ENCODE measurements at places on chromosomes 12 and 14.

GRCh38 chr12:103819892-103820291, 21.1 kb downstream of the NT5DC3 start:
- no peak for DNase-seq

GRCh38 chr14:58702441-58703160, 64.8 kb downstream of the DACT1 start:
- no peak for DNase-seq

DNA sequence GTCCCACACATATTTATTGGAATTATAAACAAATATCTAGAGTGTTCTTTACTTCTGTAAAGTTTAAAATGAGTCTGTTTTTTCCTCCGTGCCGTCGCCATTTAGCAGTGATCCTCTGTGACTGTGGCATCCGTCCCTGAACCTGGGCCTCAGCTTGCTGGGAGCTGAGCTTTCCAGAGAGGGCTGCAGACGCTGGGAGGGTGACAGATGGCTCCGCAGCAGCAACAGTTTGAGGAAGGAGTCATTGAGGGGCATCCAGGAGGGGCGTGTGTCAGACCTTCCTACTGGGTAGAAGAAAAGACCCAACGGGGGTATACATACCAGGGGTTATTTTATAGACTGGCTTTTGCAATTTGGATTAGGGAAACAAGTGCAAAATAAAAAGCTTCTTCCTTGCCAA, 47.9 kb downstream of the NEUROD4 start:
- DNase-seq: no peak

DNA sequence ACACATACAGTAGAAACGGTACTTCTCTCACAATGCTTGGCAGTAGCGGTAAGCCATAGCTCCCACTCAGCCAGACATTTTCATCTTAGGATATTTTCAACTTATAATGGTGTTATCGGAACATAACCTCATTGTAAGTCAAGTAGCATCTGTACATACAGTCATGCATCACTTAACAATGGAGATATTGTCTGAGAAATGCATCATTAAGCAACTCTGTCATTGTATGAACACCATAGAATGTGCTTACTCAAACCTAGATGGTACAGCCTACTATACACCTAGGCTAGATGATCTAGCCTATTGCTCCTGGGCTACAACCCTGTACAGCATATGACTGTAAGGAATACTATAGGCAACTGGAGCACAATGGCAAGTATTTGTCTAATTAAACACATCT, 40.8 kb downstream of the RPS6KA5 start:
- DNase-seq: no peak

GRCh38 chr14:67168110-67168441, 21.2 kb upstream of the GARIN2 start:
- DNase-seq: no peak

DNA sequence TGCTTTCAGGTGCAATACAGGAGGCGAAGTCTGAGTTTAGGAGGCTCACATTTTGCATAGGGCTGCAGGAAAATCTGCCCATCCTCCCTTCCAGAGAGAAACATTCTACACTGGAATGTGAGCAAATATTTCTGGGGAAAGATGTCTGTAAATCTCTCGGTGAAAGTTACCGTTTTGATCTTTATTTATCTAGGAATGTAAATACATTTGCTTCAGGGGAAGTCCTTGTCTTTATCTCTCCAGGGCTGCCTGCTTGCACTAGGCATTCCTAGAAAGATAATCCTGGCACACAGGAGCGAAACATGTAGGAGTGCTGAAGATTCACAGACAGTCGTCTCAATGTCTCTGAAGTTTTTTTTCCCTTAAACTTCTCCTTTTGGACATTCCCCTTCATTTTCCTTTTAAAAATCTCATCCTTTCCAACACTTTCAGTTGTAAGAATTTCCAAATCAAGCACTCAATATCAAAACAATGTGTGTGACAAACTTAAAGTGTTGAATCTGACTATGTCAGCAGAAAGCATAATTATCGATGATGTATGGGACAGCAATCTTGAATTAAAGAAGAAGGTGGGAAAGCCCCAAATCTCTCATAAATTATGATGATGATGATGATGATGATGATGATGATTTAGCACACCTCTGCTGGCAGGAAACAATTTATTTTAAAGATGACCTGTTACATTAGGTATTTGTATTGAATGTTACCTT, 113.4 kb upstream of the RESF1 start:
- DNase-seq: peak; percentile 76

GRCh38 chr12:124916374-124917134, 2.1 kb upstream of the UBC start:
- peak; percentile 79 for DNase-seq

DNA sequence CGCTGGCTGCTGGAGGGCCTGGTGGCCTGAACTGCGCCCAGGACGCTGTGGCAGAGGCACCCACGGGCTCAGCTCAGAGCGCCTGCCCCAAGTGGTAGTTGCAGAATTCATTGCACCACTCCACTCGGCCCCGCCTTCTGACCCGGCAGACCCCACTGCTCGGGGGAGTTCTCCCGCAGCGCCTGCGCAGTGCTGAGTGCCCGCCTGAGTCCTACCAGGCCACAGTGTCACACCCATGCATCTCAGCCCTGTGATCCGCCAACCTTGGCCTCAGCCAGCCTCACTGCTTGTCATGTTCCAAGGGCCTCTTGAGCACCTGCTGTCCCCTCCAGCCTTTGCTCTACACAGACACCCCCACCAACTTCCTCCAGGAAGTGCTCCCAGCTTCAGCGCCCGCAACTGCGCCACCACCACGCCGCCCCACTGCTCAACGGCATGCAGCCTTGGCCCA, 12.2 kb downstream of the DEGS2 start:
- DNase-seq: no peak

- DNase-seq: no peak
Measured at GRCh38 chr12:52633383-52633782, 15.0 kb upstream of the KRT73 start.

DNA sequence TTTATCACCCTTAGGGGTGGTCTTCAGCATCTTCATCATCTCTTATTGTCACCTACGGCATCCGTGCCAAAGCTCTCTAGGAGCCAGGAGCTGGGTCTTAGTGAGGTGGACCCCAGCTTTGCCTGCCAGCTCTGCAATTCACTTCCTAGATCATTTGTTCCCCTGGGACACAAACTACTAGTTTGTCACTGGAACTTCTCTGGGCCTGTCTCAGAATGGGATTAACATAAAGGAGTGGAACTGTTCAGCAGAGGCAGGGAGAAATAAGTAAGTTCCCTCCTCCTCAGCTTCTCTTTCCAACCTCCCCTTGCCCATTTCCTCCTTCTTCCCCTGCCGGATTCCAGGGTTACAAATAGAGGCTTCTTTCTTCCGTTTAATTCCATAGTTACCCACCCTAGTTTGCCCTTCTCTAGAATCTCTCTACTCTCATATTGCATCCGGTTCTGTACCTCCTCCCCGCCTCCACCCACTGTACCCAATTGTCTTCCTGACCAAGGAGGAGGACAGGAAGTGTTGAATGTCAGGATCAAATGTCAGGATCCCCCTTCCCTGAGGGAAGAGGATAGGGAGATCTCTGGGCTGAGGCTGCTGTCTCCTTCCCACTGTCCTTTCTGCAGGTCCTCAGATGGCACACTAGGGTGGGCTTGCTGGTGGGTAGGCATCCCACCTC, 25.0 kb downstream of the LARP4 start:
- DNase-seq: no peak

GRCh38 chr14:104966261-104966865, 11.8 kb downstream of the AHNAK2 start:
- DNase-seq: no peak

- no peak for DNase-seq
Measured at GRCh38 chr12:116710370-116711150, 27.3 kb downstream of the SPRING1 start.

GRCh38 chr12:131902332-131903241, 8.2 kb downstream of the ULK1 start:
- no peak for DNase-seq

DNA sequence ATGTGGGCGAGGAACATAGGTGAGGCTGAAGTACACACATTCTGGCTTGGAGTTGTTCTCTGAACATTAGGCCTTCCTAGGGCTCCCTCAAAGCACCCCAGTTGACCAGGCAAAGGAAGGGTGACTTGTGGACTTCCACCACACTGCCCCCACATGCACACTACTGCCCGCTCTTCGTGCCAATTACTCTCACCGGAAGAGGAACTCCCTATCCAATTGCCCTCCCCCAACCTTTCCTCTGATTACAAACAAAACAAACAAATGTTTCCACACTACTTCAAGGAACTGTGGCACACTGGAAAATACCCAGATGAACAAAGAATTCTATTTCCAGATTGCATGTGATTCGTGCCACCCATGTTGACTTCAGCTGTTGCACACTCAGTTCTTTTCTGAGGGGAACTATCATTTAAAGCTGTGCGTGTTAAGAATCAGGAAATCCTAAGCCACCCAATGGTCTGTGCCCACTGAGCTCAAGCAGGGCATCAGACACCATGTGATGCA, 139.3 kb downstream of the SSPN start:
- no peak for DNase-seq

DNA sequence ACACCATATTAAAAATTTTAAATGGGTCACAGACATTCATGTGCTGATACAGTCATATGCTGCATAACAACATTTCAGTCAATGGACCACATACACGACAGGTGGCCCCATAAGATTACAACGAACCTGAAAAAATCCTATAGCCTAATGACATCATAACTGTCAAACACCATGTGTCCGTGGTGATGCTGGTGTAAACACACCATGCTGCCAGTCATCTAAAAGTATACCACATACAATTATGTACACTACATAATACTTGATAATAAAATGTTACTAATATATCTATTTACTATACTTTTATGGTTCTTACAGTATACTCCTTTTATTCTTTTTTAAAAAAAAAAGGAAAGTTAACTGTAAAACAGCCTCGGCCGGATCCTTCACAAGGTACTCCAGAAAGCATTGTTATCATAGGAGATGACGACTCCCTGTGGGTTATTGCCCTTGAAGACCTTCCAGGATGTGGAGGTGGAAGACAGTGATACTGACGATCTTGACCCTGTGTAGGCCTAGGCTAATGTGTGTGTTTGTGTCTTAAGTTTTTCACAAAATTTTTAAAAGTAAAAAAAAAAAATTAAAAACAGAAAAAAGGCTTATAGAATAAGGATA, 5.0 kb upstream of the TDG start:
- DNase-seq: no peak

GRCh38 chr12:116389990-116390389, 112.5 kb upstream of the MED13L start:
- no peak for DNase-seq
